ENCODE measurements at places on chromosomes 12 and 14. TPM values are rescaled to one million over a fixed set of nuclear protein-coding genes. Genes with fewer than 3 reads are reported as not detected.

- DNase-seq: no peak
- no peak overlapping the region for H3K4me3 ChIP-seq
- H3K36me3 ChIP-seq: no peaks in the 10 kb centered on the region
- H3K4me1 ChIP-seq: peaks cover 7% of the 10 kb centered on the region
- H3K27me3 ChIP-seq: no peaks in the 10 kb centered on the region
Measured at GRCh38 chr12:132318618-132319033, 10.8 kb downstream of the GALNT9 start.

The C12orf60 gene
- 0.22 TPM for total RNA-seq

DNA sequence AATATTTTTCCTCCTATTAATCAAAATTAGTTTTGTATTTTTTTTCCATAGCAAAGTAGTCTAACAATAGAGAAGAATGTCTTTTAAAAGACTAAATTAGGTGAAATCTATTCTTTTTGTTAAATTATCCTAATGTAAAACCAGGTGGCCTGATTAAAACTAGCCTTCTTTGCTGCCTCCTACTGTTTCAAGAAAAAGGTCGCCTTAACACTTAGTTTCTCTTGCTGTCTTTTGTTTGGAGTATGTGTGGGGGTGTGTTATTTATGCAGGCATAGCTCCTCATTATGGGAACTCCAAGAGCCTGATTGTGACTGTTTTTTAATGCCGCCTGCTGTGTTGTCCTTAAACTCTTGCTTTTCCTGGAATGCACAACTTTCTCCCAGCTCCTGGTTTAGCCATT is 855.3 kb downstream of the DIO2 start:
- no peaks in the 10 kb centered on the region for H3K27me3 ChIP-seq
- DNase-seq: no peak

DNA sequence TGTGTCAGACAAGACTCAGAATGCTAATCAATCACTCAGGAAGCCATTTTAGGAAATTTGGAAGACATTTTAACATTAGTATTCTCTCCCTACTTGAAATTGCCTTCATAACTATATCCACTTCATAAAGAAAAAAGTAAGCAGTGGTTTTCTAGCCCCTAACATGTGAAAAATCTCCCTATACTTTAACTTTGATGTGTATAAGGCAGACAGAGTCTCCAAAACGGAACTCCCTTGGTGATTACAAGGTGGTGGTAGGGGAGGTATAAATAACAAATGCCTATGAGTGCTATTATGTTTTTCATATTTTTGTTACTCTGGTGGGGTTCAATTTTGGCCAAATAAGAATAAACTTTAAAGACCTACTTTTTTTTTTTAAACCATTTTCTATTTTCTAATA is 300.3 kb downstream of the BTG1 start:
- H3K4me1 ChIP-seq: no peaks in the 10 kb centered on the region
- DNase-seq: no peak
- no peaks in the 10 kb centered on the region for H3K36me3 ChIP-seq

- H3K4me1 ChIP-seq: no peaks in the 10 kb centered on the region
- H3K36me3 ChIP-seq: no peaks in the 10 kb centered on the region
- H3K4me3 ChIP-seq: no peak overlapping the region
- no peak for DNase-seq
Measured at GRCh38 chr12:29396774-29397173, 15.8 kb upstream of the ERGIC2 start.

DNA sequence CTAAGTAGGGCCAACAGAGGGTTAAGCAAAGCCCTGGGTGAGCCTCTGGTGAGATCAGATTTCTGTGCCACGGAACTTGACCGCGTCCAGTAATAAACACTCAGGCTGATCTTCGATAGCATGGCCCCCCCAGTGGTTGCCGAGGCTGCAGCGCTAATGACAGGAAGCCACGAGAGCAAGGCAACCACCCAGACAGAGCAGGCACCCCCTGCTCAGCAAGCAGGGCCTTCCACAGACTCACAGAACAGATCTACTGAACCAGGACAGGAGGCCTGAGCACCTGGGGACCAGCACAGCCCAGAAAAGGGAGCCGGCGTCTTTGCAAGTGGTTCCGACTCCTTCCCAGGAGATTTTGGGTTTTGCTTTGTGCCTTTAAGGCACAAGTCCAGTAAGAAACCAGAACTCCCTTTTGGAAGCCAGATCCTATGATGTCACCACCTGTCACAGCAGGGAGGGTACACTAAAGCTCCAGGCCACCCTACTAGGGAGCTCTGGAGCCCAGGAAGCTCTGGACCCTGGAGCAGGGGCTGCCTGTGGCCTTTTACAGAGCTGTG is 42.3 kb downstream of the BCL11B start:
- H3K27me3 ChIP-seq: no peaks in the 10 kb centered on the region
- DNase-seq: no peak
- H3K36me3 ChIP-seq: peaks cover 83% of the 10 kb centered on the region

The POTEM gene
- total RNA-seq: not detected

- DNase-seq: peak; percentile 30
- H3K36me3 ChIP-seq: no peaks in the 10 kb centered on the region
- no peaks in the 10 kb centered on the region for H3K4me1 ChIP-seq
Measured at GRCh38 chr12:111971800-111972199, 41.2 kb downstream of the TMEM116 start.

DNA sequence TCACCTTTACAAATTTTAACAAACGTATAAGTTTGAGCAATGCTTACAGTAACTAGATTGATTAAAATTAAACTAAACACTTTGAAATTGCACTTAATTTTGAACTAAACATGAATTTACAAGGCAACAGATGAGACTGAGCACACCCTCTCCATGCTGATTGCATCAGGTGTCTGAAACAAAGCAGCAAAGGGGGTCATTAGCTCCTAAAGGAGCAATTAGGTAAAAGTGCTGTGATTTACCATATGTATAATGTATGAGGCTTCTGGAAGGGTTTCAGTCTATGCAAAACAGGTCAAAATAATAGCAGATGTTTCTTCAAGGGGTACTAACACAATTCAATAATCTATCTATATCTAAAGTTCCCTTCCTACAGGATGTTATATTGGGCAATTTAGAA is 98.8 kb upstream of the LMNTD1 start:
- H3K27ac ChIP-seq: no peak overlapping the region
- H3K36me3 ChIP-seq: no peaks in the 10 kb centered on the region
- no peak overlapping the region for H3K4me3 ChIP-seq
- H3K4me1 ChIP-seq: no peaks in the 10 kb centered on the region

DNA sequence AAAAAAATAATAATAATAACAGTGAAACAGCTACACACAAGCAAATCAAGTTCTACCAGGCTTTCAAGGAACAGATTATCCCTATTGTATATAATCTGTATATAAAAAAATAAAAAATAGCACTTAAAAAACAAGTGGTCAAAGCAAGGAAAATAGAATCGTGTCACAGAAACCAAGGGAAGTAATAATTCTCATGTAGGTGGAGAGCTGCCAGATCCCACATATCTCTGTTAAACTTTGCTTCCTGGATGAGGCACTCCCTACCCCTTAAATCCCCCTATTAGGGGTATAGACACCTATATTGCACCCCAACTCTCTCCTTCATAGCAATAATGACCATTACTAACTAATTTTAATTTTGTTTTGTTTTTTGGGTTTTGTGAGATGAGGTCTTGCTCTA is 4.4 kb upstream of the CD27 start:
- H3K27me3 ChIP-seq: no peaks in the 10 kb centered on the region
- DNase-seq: no peak
- no peak overlapping the region for H3K27ac ChIP-seq

DNA sequence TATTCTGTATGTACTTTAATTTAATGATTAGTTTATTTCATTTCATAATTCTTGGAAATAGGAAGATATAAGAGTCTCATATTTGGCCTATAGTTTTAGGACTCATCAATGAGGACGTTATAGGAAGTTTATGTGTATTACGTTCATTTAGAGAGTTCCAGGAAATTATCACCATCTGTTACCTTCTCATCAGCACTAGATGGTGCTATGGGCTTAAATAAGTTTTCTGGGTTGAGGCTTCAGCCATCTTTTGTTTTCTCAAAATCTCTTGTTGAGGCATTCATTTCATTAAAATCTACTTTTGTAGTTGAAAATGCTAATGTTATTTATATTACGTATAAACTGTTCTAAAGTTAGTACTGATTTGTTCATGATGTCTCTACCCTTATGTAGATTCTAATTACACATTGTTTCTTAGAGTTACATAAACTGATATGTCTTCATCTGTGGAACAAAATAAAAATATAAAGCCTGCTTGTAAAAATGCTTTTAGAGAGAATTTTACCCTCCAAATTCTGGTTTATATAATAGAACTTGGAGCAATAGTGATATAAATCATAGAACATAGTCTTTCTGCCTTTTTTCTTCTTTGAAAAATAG is 89.2 kb downstream of the CFAP54 start:
- H3K4me3 ChIP-seq: no peak overlapping the region
- no peak overlapping the region for H3K27ac ChIP-seq
- no peak for DNase-seq
- no peaks in the 10 kb centered on the region for H3K4me1 ChIP-seq
- H3K36me3 ChIP-seq: no peaks in the 10 kb centered on the region
- H3K27me3 ChIP-seq: no peaks in the 10 kb centered on the region

- no peaks in the 10 kb centered on the region for H3K36me3 ChIP-seq
- H3K4me1 ChIP-seq: no peaks in the 10 kb centered on the region
- H3K27ac ChIP-seq: no peak overlapping the region
Measured at GRCh38 chr12:9381619-9382018, 173.4 kb upstream of the PZP start.

The MYH7 gene
- not detected for total RNA-seq

GRCh38 chr12:2027351-2027750 is 23.1 kb upstream of the DCP1B start:
- no peaks in the 10 kb centered on the region for H3K36me3 ChIP-seq
- DNase-seq: no peak
- no peak overlapping the region for H3K4me3 ChIP-seq
- H3K4me1 ChIP-seq: no peaks in the 10 kb centered on the region
- peaks cover 3% of the 10 kb centered on the region for H3K27me3 ChIP-seq
- H3K27ac ChIP-seq: no peak overlapping the region

- no peak for DNase-seq
- H3K4me1 ChIP-seq: no peaks in the 10 kb centered on the region
- H3K4me3 ChIP-seq: no peak overlapping the region
Measured at GRCh38 chr12:83945871-83946270, 966.7 kb downstream of the SLC6A15 start.

GRCh38 chr12:115790526-115790925 is 487.0 kb downstream of the MED13L start:
- no peaks in the 10 kb centered on the region for H3K4me1 ChIP-seq
- DNase-seq: no peak
- no peak overlapping the region for H3K4me3 ChIP-seq
- H3K36me3 ChIP-seq: no peaks in the 10 kb centered on the region
- H3K27ac ChIP-seq: no peak overlapping the region

The PLEK2 gene
- 1.3 TPM for total RNA-seq

DNA sequence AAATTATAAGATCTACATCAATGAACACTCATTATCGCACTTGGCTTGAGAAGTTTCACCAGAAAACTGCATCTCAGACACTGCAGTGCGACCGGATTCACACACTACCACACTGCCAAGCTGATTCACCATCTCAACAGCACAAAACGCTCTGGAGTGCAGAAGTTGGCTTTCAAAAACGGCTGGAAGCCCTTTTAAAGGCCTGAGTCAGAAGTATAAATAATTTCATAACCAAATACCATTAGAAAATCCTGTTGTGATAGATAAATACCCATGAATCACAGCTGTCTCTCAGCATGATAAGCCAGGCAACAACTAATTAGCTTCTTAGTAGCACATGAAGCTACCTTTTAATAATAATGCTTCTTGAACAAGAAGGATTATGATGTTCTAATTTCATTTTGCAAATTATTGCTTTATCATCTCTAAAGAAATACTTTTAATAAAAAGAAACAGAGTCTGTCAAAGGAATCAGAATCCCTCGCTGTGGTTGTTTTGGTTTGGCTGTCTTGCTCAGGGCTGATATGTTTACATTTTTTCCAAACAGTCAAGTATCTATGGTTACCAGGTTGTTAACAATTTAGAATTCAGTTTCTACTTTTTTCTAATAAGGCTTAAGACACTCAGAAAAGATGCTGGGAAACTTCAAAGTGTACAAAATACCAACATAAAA is 51.2 kb downstream of the SLC2A13 start:
- H3K4me1 ChIP-seq: no peaks in the 10 kb centered on the region
- H3K27me3 ChIP-seq: no peaks in the 10 kb centered on the region
- no peak overlapping the region for H3K27ac ChIP-seq
- DNase-seq: no peak
- H3K4me3 ChIP-seq: no peak overlapping the region

DNA sequence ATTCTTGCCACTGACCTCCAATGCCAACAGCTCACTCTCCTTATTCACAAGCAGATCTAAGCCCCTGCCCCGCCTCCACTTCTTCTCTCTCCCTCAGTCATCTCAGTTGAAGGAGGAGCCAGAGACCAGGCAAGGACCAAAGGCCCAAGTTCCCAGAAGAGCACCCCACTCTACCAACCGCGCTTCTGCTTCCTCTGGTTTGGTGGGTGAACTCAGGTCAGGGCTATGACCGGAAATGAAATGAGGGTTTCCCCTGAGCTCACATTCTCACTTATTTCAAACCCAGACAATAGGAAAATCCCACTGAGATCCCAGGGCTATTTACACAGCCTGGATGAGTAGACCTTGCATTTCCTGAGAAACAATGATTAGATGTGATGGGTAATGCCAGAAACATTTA is 9.9 kb downstream of the DPF3 start:
- H3K27me3 ChIP-seq: no peaks in the 10 kb centered on the region
- DNase-seq: no peak
- no peaks in the 10 kb centered on the region for H3K36me3 ChIP-seq
- H3K4me3 ChIP-seq: no peak overlapping the region

- H3K27me3 ChIP-seq: no peaks in the 10 kb centered on the region
- H3K4me3 ChIP-seq: no peak overlapping the region
- H3K4me1 ChIP-seq: peaks cover 12% of the 10 kb centered on the region
- DNase-seq: no peak
- H3K36me3 ChIP-seq: no peaks in the 10 kb centered on the region
- H3K27ac ChIP-seq: no peak overlapping the region
Measured at GRCh38 chr12:15276088-15276698, 46.1 kb upstream of the PTPRO start.

The B4GALNT1 gene
- not detected for total RNA-seq

The ZDHHC22 gene
- total RNA-seq: not detected

DNA sequence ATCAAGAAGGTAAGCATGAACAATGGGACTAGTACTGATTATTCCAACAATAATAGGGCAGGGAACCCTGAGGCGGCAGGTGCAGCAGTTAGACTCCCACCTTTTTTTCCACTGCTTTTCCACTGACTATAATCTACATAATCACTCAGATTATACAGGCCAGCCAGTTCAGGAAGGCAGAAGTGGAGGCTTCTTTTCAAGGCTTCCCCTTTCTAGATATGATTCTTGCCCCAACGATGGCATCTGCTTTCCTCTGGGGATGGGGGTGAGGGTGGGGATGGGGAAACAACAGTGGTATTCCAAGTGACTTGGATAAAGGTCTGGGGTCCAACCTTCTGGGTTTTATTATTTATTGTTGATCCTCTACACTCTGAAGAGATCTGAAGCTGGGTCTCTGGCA is 331 bp downstream of the NCKAP1L start:
- peak overlapping the region; percentile 70 for H3K4me3 ChIP-seq
- peak overlapping the region; percentile 46 for H3K27ac ChIP-seq
- no peaks in the 10 kb centered on the region for H3K27me3 ChIP-seq
- H3K4me1 ChIP-seq: peaks cover 31% of the 10 kb centered on the region

All from CD4-positive, alpha-beta T cell (primary cell).